Central memory CD4-positive, alpha-beta T cell (primary cell): ENCODE measurements at places on chromosomes 3 and 15.

GRCh38 chr15:82952158-82953081 is at the start of gene HOMER2:
Gene HOMER2, minus strand, starts transcription at chr15:82952720. Its CDS starts 185 bp downstream, at chr15:82952535.
- no peak for DNase-seq

GRCh38 chr3:50474717-50475116 is 28.7 kb downstream of the CACNA2D2 start:
- no peak for DNase-seq

GRCh38 chr3:94293793-94294195 is 230.9 kb downstream of the NSUN3 start:
- DNase-seq = no peak

DNA sequence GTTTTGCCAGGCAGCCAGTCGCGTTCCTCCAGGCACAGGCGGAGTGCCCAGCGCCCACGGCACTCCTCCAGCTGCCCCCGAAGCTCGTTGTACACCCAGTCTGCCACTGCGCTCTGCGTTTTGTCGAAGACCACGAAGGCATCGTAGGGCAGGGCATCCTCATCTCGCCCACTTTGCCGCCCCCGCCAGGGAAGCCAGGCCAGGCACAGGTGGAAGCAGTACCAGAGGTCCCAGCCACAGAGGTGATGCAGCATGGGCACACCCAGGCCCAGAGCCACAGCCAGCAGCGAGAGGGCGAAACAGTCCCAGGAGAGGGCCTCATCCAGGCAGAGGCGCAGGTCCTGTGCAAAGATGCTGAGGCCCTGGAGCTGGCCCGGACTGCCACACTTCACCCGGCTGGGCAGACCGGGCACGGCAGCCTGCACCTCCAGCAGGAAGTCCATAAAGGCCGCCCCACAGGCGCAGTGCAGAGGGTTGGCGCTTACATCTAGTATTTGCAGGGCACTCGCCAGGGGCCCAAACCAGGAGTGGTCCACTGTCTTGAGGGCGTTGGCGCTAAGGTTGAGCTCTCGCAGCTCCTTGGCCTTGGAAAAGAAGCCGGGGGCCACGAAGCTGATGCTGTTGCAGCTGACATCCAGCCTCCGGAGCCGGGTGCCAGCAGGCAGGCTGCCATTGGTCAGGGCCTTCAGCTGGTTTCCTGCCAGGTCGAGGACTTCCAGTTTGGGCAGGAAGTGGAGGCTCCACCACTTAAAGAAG is 3.7 kb downstream of the TLR9 start:
- DNase-seq = peak; percentile 75

DNA sequence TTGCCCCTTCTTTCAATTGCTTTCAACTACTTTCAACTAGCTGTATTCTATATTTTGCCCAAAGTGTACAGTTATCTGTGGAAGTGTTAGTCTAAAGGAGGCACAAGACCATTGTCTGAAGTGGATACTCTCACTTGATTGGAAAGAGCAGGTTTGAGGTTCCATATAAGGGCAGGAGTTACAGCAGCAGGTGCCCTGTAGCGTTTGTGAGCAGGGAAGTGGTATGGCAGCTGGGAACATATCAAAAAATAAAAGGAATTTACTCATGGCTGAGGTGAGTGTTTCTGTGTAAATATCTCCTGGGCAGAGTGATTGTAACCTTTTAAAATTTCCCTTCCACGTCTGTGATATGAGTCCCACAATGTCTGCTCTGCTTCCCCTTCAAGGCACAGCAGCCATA is 38.5 kb upstream of the DNAJC13 start:
- DNase-seq = no peak

GRCh38 chr3:97689962-97690361 is 74.6 kb upstream of the ARL6 start:
- no peak for DNase-seq

GRCh38 chr3:151011427-151011826 is 38.9 kb upstream of the CLRN1 start:
- no peak for DNase-seq

DNA sequence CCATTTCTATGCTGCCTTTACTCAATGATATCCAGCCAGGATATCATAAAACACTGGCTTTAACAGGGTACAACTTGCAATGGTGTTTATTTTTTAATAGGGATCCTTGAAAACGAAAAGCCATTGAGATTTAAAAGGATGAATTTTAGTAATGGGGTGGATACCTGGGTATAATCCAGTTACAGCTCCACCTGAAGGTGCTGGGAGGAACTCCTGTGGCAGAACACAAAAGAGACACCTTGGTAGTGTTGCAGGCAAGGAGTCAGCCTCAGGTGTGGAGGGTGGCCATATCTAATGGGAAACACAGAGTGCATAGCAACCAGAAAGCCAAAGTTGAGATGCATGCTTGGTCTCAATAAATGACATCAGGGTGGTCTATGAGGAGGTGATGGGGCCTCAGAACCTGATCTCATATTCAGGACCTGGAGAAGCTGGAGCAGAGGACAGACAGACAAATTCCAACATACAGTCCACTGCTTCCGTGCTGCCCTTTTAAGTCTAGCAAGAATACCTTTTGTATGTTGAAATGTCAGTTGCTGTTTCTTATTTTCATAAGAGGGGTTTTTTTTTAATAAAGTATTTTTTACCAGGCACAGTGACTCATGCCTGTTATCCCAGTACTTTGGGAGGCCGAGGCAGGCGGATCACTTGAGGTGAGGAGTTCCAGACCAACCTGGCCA is 12.0 kb upstream of the PAQR9 start:
- DNase-seq = no peak
